ENCODE measurements at places on chromosomes 2 and 18. TPM values are rescaled to one million over a fixed set of nuclear protein-coding genes. Genes with fewer than 3 reads are reported as not detected.

- no peak for DNase-seq
Observed at GRCh38 chr2:207182911-207183310, 17.2 kb upstream of the KLF7 start.

DNA sequence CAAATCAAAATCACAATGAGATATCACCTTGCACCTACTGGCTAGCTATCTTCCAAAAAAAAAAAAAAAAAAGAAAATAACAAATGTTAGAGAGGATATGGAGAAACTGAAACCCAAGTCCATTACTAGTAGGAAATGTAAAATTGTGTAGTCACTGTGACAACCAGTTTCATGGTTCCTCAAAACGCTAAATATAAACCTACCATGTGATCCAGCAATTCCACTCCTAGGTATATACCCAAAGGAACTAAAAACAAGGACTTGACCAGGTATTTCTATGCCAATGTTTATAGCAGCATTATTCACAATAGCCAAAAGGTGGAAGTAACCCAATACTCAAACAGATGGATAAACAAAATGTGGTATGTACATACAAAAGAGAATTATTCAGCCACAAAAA, 11.7 kb upstream of the SCRN3 start:
- DNase-seq: no peak

DNA sequence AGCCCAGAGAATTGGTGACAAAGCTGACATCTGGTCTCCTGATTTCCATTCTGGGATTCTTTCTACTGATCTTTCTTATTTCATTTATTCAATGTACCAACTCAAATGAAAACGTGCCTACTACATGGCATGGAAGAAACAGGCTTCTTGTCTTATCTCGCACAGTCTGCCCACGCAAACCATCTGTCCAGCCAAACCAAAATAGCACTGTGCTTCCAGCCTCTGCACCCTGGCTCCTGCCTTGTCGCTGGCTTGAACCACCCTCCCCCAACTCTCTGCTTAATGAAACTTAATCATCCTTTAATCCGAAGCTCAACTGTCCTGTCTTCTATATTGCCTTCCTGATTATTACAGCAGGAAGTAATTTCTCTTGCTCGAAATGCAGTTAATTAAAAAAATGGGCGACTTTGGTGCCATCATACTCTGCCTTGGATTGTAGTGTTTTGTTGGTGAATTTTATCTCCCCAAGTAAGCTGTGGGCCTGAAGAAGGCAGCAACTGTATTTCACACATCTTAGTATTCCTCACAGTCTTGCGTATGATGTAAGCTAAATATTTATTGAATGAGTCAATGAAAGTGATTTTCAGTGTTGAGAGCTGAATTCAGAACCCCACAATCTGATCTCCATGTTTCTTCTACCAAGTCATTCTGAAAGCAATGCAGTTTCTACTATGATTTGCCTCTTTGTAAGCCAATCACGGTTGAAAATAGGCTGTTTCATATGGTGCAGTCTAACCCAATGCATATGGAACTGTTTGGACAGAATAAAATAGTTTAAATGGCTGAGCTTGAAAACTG, 190.8 kb downstream of the TMEM247 start:
- DNase-seq: no peak

DNA sequence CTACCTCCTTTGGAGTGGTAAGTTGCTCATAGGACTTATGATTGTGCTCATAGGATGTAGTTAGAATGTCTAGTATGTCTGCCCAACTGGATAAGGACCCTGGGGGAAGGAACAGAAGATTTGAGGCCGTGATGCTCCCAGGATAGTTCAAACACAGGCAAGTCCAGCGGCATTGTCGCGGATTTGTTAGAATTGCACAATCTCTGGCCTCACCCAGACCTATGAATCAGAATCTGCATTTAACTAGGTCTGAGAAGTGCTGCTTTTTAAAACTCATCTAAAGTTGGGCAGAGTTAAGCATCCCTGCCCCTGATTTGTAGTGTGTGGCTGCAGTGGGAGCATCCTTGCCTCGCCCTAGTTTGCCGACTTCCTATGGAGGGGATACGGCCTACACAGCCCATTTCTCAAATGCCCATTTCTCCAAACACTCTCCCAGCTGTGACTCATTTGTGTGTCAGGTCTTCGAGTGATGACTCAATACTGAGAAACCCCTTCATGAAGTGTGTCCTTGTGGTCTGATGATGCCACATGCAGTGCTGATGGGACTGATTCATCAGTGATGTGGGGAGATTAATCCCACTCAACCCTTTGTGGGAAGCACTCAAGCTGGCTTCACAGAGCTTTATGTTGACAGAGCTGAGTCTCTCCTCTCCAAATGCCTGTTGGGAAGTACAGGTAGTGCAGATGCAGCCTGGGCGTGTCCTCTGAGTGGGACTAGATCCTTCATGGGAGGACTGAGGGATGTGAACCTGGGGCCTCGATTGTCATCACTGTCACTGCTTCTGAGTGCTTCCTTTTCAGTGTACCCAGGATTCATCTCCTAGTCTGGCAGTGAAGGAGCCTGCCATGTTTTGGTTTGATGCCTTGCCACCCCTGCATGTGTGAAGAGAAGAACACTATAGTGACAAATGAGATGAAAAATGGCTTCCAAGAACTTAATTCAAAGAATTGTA, 18.7 kb downstream of the SMIM21 start:
- DNase-seq: no peak

HSPD1 gene
- total RNA-seq: 143 TPM

DNA sequence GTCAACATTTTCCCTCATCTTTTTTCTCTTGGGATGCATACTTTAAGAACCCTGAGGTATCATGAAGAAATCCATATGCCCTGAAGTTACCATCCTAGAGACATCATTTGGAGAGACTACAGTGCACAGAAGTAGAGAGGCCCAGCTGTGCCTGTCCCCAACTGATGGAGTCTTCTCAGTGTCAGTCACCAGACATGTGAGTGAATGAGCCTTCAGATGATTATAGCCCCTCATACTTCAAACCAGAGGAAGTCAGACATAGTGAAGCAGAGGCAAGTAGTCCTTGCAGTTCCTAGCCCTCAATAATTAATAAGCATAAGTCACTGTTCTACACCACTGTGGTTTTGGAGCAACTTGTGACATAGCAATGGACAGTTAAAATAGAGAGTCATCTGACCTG, 194.4 kb upstream of the ITGA4 start:
- DNase-seq: no peak

DCDC2C gene
- total RNA-seq: 0.48 TPM

- DNase-seq: no peak
Observed at GRCh38 chr2:13021470-13021957, 304.8 kb downstream of the TRIB2 start.

- DNase-seq: no peak
Observed at GRCh38 chr2:170354388-170354787, 176.4 kb downstream of the MYO3B start.
